ENCODE measurements at places on chromosomes 7 and 10.

DNA sequence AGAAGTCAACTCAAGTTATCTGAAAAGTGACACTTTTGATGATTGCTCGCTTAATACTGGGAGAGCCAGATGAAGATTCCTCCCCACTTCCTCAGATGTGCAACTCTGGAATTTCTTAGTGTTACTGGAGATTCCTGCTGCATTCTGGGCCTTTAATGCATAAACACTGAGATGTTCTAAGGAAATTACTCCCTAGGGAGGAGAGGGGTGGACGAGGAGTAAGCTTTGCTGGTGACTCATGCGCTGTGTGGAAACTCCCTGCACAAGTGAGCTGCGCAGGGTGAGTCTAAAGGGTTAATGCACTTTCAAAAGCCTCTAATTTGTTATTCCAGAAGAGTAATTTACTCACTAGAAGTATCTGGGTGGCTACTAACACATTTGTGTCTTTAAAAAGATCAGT lies 46.3 kb downstream of the EGFR start:
- DNase-seq, result peak; percentile 93

DNA sequence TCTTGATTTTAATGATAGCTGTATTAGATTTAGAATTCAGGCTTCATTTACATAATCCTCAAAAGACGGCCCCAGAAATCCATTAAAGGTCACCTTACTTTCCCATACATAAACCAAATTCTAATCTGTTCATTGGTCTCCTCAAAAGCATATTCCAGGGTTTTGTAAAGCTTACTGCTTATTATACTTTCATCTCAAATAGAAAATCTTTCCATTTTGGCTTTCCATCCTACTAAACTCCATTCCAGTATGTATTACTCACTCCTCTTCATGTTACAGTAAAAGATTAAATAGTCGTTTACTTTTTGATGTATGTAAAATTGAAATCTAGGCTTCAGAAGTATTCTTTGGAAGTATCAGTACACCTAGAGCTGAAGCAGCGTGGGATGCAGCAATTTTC lies 143.5 kb upstream of the LRRN3 start:
- DNase-seq, result no peak

GRCh38 chr7:43072530-43072929 lies 39.9 kb upstream of the HECW1 start:
- no peak for DNase-seq

- DNase-seq, result no peak
Measured at GRCh38 chr10:123019941-123020703, 11.3 kb downstream of the ACADSB start.

GRCh38 chr7:7178906-7179305 lies 3.4 kb upstream of the C1GALT1 start:
- DNase-seq, result no peak

GRCh38 chr7:37690206-37690605 lies 6.6 kb downstream of the GPR141 start:
- peak; percentile 22 for DNase-seq

- DNase-seq, result no peak
Measured at GRCh38 chr10:66085906-66086305, 839.9 kb upstream of the LRRTM3 start.

GRCh38 chr7:46245586-46246111 lies 324.6 kb upstream of the IGFBP3 start:
- DNase-seq, result peak; percentile 43

- no peak for DNase-seq
Measured at GRCh38 chr10:59891936-59892335, 14.4 kb downstream of the CCDC6 start.

DNA sequence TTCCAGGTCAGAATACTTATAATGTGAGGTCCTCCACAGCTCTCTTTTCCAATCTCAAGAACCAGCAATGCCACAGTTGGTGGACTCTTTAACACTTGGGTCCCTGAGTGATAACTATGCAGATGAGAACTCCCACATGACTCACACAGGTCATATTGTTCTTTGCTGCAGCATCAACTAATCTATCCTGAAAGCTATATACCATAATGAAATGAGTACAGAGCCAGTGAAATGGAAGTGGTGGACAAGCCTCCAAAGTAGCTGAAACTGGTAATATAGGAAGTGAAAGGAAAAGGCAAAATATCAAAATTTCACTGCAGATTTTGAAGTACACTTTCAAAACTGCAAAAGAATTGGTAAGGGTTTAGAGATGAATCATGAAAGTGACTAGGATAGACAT lies 45.6 kb downstream of the SORCS1 start:
- DNase-seq, result no peak

GRCh38 chr10:44888886-44889285 lies 22.3 kb upstream of the TMEM72 start:
- DNase-seq, result no peak

DNA sequence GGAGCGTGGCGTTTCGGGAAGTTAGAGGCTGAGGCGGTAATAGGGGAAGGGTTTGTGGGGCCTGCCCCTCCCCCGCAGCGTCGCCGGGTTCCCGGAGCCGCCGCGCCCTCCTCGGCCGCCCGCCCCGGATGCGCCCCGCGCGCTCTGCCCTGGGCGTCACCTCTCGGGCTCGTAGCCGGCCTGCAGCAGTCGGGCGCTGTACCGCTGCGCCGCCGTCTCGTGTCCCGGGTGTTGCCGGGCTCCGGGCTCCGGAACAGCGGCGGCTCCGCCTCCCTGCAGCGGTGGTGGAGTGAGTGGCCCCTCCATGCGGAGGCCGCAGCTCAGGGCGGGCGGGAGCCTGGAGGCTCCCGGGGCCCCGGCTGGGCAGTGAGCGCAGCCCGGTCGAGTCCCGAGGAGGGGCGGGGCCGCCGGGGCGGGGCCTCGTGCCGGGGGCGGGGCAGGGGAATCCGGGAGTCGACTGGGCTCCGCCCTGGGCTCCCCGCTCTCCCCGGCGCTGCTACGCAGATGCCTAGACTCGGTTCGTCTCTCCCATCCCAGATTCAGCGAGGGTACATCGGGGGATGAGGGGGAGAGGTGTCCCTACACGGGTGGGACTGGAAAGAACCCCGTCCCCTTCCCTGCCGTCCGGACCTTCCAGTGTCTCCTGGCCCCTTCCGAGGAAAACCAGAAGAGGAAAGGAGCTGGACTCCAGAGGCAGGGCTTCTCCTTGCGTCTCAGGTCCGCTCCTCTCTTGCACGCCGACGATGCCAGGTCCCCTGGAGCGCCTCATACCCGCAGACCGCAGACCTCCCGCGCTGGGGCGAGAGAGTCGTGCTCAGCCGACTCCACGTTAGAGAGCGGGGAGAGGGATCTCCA lies at the start of gene IMPDH1:
IMPDH1 (minus strand) TSS at position 387 of the 855 bp plus-strand sequence; CDS start at position 306, 81 bp downstream.
- peak; percentile 86 for DNase-seq

- DNase-seq, result no peak
Measured at GRCh38 chr7:158393926-158394625, 193.5 kb downstream of the PTPRN2 start.

- no peak for DNase-seq
Measured at GRCh38 chr10:73946253-73947145, 35.6 kb downstream of the PLAU start.

DNA sequence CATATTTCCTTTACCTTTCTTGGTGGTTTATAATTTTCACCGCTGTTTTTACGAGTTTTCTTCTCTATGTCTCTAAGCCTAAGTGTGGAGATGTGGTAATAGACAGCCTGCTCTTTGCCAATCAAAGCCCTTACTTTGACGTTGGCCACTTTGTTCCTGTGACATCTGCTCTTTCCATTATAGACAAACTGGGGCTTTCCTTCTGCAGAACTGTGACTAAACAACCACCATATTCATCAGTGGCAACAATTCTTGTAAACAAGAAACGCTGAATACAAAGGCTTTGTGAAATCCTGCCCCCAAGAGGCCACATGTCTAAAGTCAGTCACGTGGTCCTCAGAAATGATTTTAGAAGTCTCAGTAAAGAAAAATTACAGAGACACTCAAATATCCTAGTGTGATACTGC lies 59.6 kb upstream of the CAPZA2 start:
- peak; percentile 83 for DNase-seq

GRCh38 chr10:129758207-129759021 lies 205.7 kb downstream of the EBF3 start:
- DNase-seq, result no peak
